Osteoblast (primary cell): ENCODE measurements at places on chromosomes 4 and X. TPM values are rescaled to one million over a fixed set of nuclear protein-coding genes. Genes with fewer than 3 reads are reported as not detected.

- DNase-seq, result no peak
Measured at GRCh38 chr4:94947681-94948108, 189.9 kb downstream of the BMPR1B start.

- DNase-seq, result peak; percentile 31
Measured at GRCh38 chr4:22434895-22435294, 81.0 kb downstream of the ADGRA3 start.

DNA sequence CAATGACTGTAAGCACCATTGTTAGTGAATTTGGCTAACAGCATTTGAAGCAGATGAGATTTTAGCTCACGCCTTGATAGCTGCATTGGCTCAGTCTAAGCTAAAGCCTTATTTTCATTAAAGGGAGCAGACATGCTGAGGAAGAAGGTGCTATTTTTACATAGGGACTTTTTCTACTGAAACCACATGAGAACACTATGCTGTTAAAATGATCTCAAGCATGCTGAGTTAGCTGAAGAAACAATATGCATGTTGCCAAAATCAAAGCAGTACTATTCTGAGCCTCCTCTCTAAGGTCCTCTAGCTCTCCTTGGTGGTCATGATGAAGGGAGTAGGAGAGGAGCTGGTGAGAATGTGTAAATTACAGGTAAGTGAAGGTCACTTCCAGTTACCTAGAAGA, 134.4 kb upstream of the JADE1 start:
- peak; percentile 71 for DNase-seq

- no peak for DNase-seq
Measured at GRCh38 chr4:14837860-14838259, 164.4 kb upstream of the CPEB2 start.

DNA sequence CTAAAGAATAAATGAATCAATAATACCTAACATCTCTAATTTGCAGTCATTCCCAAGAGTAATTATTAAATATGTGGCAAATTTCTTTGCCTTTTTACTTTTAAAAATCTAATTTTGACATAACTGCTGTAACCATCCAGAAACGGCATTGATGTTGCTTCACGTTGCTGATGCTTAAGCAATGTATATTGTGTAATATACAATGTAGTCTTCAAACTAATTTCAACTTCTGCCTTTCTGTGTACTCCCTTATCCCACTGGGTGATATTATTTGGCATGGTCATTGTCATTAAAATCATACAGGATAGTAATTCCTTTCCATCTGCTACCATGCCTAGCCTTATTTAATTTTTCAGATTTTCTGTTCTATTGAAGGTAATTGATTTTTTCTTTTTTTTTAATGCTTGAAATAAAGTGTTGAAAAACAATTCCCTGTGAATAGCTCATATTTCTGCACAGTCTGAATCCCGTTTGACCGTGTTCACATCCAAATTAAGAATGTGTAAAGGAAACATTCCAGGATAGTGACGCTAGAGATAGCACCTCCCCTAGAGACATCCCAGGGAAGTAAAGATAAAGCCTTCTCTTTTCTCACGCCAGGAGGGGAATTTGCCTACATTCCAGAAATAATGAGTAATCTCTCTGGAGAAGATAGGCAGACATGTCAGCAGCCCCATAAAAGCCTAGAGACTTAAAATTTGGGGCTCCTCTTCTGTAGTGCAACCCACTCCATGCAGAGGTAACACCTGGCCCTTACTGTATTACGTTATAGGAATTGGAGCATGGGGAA, 8.6 kb downstream of the FAM200B start:
- peak; percentile 80 for DNase-seq

DNA sequence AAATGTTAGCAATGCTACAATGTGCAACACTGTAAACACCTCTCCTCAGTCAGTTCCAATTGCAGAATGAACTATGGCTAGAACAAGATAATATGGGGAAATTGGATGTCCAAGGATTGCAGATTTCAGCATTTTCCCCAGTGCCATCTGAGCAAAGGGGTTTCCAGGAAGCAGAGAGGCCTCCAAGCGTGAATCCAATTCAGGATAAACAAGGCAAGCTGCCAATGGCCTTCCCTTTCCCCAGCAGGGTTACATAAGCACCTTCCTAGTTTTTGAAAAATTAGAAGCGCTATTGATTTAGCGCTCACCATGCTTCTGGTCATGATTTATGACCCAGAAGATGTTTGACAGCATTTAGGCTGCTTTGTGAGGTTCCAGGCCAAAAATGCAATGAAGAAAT, 223.0 kb upstream of the GATB start:
- no peak for DNase-seq

GRCh38 chr4:7979652-7979968, 39.9 kb upstream of the AFAP1 start:
- DNase-seq, result peak; percentile 32

- no peak for DNase-seq
Measured at GRCh38 chr4:185598846-185599552, 63.7 kb upstream of the PDLIM3 start.

The AFM gene
- not detected in 2 replicates for total RNA-seq

The SHROOM4 gene
- total RNA-seq, result 1.8 and 2.2 TPM in 2 replicates

The ARHGAP36 gene
- total RNA-seq, result not detected in 2 replicates

The TMEM164 gene
- total RNA-seq, result 7.6 and 21.5 TPM in 2 replicates

The PSAPL1 gene
- not detected in 2 replicates for total RNA-seq
